ENCODE measurements at places on chromosomes 6 and 20.

GRCh38 chr6:150588888-150589499 is 10.7 kb upstream of the PLEKHG1 start:
- DNase-seq: no peak

GRCh38 chr20:17643531-17644188 is 38.4 kb downstream of the RRBP1 start:
- no peak for DNase-seq

- DNase-seq: no peak
These were observed 271.4 kb downstream of the ALDH8A1 start for GRCh38 chr6:134678436-134678889.

DNA sequence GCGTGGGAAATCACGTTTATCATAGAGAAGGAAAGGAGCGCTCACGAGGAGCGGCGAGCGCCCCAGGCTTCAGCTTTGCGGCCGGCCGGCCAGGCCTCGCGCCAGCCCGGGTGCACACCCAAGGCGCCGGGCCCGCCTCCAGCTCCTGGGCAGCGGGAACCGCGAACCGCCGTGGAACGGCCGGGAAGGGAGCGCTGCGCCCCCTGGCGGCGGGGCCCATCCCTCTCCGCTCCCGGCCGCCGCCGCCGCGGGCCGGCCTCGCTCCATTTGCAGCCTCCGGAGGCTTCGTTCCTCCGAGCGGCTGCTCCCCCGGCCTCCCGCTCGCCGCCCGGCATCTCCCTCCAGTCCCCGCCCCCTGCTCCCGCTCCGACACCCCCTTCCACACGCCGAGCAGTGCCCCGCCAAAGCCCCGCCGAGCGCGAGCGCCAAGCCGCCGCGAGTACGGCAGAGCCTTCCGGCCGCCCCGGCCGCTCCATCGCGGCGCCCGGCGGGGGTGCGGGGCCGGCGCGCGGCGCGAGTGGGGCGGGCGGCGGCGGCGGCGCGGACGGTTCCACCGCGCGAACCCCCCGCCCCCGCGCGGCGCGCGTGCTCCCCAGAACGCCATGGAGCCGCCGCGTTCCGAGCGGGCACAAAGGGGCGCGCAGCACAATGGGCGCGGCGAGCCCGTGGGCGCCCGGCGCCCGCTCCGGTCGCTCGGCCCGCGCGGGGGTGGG is 946 bp downstream of the BEND3 start:
- DNase-seq: peak; percentile 54

DNA sequence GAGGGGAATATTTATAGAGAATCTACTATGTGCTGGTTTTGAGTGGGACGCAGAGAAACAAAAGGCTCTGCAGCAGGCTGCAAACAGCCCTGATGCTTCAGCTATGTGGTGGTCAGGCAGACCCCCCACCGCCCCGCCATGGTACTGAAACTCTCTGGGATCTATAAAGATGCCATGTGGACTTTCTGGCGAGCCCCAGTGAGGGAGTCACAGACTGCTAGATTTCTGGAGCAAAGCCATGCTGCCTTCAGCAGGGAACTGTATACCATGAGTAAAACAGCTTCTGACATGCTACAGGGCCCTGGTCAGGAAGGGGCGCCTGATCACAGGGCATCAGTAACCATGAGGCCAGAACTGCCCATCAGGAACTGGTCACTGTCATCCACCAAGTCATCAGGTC is 19.2 kb upstream of the BPIFB1 start:
- DNase-seq: no peak

GRCh38 chr6:105305521-105305920 is 97.4 kb downstream of the PREP start:
- DNase-seq: no peak

DNA sequence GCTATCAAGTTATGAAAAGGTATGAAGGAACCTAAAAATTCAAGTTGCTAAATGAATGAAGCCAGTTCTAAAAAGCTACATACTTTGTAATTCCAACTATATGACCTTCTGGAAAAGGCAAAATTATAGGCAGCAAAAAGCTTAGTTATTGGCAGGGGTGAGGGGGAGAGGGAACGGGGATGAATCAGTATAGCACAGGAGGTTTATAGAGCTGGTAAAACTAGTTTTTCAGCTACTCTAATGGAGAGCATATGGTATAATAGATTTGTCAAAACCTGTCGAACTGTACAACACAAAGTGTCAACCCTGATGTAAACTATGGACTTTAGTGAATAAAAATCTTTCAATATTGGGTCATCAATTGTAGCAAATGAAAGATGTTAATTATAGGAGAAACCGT is 18.7 kb downstream of the MANEA start:
- no peak for DNase-seq

DNA sequence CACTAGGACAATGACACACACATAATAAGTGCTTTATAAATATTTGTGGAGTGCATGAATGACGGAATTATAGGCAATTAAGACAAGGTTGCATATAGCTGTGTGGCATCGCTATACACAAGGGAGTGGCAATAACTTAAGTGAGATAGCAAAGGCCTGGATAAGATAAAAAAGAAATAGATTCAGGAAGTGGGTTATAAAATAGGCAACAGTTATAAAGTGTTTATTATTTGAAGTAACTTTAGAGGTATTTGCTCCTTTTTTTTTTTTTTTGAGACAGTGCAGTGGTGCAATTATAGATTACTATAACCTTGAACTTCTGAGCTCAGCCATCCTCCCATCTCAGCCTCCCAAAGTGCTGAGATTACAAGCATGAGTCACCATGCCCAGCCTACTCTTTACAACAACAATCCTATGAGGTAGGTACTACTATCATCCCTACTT is 75.9 kb upstream of the LOC128125822 start:
- no peak for DNase-seq

DNA sequence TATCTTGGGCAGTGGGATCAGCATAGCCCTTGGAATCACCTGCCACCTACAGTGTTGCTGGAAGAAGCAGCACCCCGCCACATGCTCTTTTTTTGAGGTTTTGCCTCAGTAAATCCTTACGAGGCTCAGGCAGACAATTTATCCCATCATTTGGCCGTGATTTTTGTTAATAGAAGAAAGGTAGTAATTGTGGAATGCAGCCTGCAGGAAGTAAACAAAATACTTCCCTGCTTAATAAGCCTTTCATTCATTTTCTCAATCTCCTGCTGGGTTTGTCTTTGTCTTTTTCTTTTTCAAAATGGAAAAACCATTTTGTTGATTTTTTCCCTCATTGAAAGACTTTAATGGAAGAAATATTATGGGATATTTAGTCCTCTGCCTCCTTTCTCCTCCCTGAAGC is 93.7 kb upstream of the CD83 start:
- no peak for DNase-seq

- no peak for DNase-seq
These were observed 19.0 kb downstream of the SRC start for GRCh38 chr20:37364927-37365272.

Measured in T-helper 2 cell (primary cell).